NCI-H1417 treated with DMSO at 0.1 percent for 48 hours (cell line): ENCODE measurements at places on chromosomes 1 and 21.

GRCh38 chr1:65640046-65640445, 152.6 kb upstream of the PDE4B start:
- DNase-seq = no peak

GRCh38 chr21:37139902-37140301, 66.8 kb downstream of the TTC3 start:
- no peak for DNase-seq

- DNase-seq = peak; percentile 94
These were observed 83.0 kb upstream of the ZC3H12A start for GRCh38 chr1:37391211-37392011.

DNA sequence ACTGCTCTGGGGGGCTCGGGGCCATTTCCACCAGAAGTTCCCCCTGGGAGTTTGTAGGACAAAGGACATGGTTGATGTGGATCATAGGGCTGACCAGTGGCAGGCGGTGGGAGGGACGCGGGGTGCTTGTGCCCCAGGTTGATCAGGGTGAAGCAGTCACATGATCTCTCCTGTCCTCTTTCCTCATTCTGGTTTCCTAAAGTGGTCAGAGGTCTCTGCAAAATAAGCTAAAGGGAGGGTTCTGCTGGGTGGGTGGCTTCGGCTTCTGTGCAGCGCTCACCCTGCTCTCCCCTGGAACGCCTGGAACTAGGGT, 9.2 kb downstream of the PDXK start:
- no peak for DNase-seq

GRCh38 chr1:156448134-156448967, 52.2 kb downstream of the MEF2D start:
- DNase-seq = no peak

DNA sequence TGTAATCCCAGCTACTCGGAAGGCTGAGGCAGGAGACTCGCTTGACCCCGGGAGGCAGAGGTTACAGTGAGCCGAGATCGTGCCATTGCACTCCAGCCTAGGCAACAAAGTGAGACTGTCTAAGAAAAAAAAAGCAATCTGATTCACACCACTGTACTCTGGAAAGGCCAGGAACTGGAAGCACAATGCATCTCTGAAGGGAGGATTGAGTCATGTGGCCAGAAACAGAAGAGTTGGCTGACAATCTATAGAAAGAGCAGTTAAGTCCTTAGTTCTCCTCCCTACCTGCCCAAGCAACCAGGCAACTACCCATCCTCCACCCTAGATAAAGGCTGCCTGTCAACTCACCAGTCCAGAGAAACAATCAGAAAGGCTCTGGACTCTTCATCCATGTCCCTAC, 45.9 kb downstream of the PIK3R3 start:
- no peak for DNase-seq

DNA sequence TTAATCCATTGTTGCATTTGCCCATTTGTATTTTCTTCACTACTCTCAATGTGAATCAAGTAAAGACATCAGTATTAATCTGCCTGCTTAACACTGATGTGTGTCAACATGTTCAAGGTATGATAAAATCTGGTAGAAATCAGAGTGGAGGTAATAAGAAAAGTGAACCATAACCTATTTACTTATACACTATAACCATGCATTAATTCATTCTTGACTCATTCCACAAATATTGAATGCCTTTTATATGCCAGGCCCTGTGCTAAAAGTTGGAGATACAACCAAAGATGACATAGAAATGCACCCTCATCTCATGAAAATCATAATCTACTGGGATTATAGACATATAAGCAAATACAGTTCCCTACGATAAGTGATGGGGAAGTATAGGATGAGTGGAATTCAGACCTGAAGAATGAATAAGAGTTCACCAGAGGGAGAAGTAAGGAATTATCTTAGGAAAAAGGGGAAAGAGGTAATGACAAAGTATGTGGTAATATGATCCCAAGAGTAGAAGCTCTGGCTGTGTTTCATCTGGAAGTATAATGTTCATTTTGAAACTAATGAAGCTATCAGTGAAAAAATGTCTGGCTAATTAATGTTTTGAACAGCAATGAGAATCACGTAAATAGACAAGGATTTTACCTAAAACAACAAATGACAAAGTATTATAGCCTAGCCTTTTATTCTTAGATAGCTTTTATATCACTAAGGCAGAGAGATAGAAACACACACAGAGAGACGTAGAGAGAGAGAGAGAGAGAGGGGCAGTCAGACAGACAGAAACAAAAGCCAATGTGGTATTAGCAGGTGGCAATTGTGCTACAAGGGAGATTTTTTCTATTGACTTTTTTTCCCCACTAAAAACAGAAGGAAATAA, 7.0 kb upstream of the RWDD3 start:
- DNase-seq = no peak

GRCh38 chr1:221343607-221344006, 398.3 kb downstream of the DUSP10 start:
- DNase-seq = no peak

DNA sequence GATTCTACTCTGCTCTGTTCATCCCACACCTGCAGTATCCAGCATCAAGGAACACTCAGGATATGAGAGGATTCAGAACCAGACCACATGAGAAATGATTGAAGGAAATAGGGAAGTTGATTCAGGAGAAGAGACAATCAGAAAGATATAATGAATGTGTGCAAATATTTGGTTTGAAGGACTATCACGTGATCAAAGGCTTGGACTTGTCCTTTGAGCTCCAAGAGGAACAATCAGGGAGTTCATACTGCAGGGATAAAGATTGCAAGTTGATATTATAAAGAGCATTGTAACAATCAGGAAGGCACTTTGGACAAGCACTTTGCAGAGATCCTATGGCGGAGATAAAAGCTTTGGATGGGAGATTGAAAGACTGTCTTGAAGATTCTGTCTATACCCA, 13.9 kb upstream of the PIGM start:
- no peak for DNase-seq

- DNase-seq = no peak
These were observed 57.9 kb upstream of the SSBP3 start for GRCh38 chr1:54464031-54464476.

- no peak for DNase-seq
These were observed 337.6 kb downstream of the SMYD3 start for GRCh38 chr1:246169486-246169885.

DNA sequence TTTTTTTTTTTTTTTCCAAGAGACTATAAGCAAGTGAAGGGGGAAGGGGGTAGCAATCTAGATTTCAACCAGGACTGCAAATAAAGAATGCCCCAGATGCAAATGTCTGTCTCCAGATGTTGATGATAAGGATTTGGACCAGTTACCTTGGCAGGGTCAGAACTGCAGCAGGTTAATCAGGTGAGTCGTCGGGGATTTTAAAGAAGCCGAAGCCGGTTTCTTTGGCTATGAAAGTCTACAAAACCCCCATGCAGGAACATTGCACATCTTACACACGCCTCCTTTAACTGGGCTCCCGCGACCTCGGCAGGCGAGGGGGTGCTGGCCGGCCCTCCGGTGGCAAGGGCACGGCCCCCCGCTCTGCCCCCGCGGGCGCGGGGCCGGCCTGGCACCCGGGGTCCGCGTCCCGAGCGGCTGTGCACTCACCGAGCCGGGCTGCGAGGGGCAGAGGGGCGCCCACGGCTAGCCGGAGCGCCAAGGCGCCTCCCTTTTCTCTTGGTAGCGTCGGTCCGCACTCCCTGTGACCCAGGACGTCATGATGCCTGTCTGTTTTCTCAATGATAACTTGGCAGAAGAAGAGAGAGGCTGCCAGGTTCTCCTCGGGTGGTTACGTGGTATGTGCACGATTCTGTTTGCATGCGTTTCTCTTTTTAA, 366.3 kb upstream of the ESRRG start:
- DNase-seq = no peak

GRCh38 chr1:47579809-47580208, 142.0 kb downstream of the FOXD2 start:
- no peak for DNase-seq

DNA sequence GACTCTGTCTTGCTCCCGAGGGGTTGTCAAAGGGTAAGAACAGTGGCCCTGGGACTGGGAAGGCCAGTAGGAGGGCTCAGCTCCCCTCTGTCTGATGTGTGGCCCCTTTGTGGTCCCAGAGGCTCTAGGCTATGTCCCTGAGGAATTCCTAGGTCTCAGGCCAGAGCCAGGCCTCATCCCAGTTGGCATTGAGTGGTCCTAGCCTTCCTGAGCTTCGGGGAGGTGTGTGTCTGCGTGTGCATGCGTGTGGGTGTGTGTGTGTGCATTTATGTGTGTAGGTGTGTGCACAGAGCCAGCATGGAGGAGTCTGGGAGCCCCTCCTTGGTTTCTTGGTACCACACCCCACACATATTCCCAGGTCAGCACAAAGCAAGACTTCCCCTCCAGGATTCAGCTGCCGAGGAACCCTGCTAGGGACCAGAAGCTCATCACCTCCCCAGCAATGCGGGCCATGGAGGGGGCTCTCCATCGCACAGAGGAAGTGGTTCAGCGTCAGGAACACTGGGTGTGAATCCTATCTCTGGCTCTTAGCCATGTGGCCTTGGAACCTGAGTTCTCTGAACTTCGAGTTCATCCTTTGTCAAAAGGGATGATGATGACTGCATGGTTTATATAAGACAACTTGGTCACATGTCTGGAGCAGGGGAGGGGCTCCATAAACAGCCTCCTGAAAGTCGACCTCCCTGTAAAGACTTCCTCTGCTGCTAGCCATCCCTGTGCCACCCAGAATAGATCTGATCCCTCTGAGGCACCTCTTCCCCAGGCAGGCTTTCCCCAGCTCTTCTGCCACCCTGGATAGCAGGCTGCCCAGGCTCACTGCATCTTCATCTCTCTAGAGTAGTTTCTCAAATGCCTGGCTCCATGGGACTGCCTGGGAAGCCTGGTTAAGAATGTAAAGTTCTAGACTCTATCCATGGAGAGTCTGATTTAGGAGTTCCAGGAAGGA, 8.3 kb upstream of the EPS8L3 start:
- no peak for DNase-seq

GRCh38 chr21:30168086-30168485, 1.5 kb upstream of the CLDN17 start:
- no peak for DNase-seq

DNA sequence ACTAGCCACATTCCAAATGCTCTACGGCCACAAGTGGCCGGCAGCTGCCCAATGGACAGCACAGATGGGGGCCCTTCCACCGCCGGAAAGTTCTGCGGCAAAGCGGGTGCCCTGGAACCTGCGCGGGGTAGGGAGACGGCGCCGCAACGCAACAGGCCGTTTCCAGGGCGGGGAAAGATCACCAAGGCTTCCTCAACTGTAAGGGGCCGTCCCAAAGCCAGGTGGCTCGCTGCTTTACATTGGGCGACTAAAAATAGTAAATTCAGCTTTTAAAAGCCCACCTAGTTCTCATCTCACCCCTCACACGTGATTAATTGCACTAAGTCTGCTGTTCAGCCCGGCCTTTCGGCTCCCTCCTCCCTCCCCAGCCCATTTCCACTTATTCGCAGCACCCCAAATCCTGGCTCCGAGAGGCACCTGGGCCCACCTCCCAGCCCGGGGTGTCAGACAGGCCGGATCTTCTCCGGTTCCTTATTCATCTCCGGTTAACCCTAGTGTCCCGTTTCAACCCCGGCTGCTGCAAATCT, 643 bp downstream of the CFAP298 start:
- no peak for DNase-seq

- DNase-seq = no peak
These were observed 52.7 kb downstream of the TGFB2 start for GRCh38 chr1:218397752-218398339.
